ENCODE measurements at places on chromosomes 16 and 17.

- no peak for DNase-seq
These were observed 17.0 kb downstream of the GJD3 start for GRCh38 chr17:40347319-40348135.

DNA sequence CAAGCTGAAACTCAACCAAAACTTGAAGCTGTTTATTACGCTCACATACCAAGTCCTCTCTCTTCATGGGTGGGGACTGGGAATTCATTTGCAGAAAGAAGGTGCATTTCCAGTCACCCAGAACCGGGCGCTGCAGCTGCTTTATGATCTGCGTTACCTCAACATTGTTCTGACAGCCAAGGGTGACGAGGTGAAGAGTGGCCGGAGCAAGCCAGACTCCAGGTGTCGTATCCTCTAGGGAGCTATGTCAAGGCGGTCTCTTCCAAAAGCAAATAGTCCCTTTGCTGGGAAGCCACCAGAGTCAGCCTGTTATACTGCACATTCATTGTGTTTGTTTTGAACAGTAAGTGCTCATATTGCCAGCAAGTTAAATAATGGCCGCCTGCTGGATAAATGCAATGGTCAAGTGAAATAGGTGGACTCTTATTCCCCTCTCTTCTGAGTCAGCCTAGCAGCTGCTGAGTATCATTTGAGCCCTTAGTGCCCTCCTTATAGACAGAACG is 12.7 kb downstream of the COG1 start:
- DNase-seq, result no peak

DNA sequence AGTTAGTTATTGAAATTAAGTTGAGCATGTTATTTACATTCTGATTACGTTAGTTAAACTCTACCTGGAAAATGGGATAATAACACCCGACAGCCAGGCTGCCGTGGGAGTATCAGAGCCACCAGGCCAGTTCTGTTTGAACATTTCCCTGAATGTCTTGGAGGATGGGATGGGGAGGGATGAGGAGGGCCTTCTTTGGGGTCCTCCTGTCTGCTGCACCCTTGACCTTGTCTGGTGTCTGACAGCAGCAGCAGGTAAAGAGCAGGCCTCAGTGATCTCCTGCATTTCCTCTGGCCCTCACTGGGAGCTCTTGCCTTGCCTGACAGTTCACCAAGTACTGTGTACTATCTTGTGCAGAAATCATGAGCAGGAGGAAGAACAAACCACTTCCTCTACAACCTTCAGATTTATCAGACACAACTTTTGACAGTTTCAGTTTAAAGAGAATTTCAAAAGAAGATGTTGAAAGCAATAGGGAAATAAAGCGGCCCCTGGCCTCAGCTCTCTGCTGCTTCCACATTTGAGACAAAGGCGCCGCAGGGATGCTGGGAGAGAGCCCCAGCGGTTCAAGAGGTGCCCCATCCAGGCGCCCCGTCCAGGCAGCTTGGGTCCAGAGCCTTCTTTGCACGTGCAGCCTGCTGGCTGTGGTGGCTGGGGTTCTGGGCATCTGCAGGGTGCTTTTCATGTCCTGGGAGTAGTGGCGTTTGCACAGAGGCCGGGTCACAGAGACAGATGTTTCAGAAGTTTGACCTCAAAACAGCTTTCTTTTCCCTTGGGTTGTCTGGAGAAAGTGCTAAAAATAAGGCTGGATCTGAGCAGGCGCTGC is 25.3 kb downstream of the CMIP start:
- no peak for DNase-seq

DNA sequence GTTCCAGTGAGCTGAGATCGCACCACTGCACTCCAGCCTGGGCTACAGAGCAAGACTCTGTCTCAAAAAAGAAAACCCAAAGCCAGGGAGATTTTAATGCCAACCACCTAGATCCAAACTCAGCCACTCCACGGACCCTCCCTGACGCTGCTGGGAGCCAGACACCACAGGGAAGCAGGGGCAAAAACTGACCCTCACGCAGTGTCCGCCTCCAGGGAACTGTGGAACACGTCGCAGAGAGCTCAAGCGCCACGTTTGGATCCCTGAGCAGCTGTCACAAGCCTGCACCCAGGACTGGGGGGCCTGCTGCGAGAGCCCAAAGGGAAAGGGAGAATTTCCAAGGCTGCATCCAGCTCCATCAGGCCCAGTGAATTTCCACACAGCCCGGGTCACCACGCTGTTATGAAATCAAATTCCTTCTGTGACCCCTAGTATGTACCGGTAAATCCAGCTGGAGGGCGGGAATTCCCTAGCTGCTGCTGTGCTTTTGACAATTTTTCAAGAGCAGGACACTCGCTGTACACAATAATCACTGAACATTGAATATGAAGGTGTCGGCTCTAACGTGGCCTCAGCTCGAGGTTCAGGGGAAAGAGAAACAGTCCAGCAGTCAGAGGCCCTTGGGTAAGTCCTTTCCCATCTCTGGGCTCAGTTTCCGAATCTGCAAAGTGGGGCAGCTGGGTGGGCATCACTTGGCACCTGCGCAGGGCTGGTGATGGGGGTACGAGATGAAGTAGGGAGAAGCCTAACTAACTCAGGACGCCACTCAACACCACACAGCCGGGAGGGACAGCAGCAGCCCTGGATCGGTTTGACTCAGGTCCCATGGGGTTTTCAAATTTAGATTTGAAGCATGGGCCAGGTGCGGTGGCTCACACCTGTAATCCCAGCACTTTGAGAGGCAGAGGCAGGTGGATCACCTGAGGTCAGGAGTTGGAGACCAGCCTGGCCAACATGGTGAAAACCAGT is 8.6 kb downstream of the CARHSP1 start:
- no peak for DNase-seq

- no peak for DNase-seq
These were observed 30.9 kb upstream of the CRYBA1 start for GRCh38 chr17:29215717-29216116.

GRCh38 chr17:30389756-30390300 is 11.1 kb downstream of the CPD start:
- no peak for DNase-seq

- DNase-seq, result no peak
These were observed 34.1 kb downstream of the SRL start for GRCh38 chr16:4207683-4208340.

DNA sequence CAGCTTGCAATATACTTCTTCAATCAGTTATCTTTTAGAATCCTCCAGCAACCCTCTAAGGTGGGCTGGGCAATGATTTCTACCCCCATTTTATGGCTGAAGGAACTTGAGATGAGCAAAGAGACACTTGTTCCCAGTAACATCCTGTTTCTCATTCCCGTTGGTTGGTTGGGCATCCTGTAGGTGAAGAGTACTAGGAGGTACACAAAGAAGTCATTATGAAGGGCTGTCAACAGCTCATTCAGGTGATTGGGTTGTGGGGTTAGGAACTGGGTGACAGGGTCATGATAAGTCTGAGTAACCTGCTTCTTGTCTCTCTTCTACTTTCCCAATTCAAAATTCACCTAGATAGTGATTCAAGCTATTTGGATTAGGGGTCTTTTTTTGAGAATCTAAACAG is 76.5 kb downstream of the MMD start:
- DNase-seq, result no peak

DNA sequence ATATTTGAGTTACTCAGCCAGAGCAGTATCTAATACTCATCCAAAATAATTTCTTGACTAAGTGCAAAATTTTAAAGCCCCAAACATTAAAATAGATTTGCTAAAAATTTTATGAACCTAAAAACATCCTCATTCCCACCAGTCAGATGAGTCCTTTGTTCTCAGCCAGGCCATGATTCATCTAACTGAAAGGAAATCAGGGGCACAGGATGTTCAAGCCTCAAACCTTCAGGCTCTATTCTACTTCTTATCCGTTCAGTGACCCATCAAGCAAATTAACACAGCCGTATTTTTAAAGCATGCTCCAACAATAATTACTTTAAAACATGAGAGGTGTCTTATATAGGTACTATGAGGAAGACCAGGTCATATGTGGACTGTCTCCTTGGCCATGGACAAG is 176.5 kb upstream of the MON1B start:
- DNase-seq, result no peak

GRCh38 chr17:57600074-57600473 is 145.0 kb downstream of the CCDC182 start:
- DNase-seq, result no peak

GRCh38 chr16:2487903-2488531 is 13.1 kb downstream of the TBC1D24 start:
- no peak for DNase-seq

DNA sequence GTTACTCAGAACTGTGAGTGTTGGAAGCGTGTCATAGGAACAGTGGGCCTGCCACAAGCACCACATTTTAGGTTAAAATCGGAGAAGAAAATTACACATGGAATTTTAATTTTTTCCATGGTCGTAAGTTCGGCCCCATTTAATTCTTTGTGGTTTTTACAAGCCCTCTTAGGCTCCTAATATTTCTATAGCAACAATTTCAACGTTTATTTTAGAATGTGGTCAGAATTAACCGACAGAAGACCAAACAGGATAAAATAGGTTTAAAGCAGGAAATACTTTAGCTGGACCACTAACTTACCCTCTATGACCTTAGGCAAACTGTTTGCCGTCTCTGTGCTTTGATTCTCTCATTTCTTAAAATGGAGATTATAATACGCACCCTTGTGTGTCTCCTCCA is 69.9 kb downstream of the FTO start:
- DNase-seq, result no peak

- DNase-seq, result no peak
These were observed 73.0 kb upstream of the CNTNAP4 start for GRCh38 chr16:76204249-76204648.

DNA sequence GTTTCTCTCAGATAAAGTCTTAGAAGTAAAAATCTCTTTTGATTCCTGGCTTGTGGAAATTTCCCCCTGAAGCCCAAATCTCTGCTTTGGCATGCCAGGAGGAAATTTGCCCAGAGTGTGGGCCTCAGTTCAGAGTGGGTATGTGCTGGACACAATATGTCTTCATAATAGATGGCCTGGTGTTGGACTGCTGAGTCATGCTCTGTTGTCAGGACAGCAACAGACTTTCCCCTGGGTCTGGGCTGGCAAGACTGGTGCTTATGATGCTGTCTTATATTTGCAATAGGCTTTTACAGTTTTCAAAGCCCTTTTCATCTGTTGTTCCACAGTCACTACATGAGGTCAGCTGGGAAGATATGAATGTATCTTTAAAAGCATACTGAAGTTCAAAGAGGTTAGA is 57.0 kb downstream of the SHISA9 start:
- no peak for DNase-seq

GRCh38 chr17:81259058-81259605 is 20.0 kb downstream of the NDUFAF8 start:
- DNase-seq, result no peak

GRCh38 chr16:73062001-73062616 is 14.2 kb upstream of the ZFHX3 start:
- no peak for DNase-seq

DNA sequence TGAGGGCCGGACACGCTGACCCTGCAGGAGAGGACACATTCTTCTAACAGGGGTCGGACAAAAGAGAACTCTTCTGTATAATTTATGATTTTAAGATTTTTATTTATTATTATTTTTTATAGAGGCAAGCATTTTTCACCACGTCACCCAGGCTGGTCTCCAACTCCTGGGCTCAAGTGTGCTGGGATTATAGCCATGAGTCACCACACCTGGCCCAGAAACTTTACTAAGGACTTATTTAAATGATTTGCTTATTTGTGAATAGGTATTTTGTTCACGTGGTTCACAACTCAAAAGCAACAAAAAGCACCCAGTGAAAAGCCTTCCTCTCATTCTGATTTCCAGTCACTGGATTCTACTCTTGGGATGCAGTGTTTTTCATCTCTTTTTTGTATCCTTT is 2.3 kb upstream of the SERPINF1 start:
- DNase-seq, result no peak

DNA sequence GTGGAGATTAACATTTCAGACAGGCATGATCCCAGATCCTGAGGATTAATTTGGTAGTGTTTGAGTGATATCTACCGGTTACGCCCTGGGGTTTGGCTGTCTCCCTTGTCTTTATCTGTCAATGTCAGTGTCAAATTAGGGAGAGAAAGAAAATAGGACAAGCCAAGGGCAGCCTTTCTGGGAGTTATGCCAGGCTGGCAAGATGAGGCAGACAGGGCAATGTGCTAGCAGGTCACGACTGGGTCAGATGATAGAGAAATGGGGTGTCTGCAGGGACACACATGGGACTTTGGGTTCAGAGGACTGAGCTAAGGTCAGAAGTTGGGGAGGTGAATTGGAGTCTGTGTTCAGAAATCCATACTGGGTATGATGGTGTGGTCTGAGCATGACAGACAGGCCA is 27.4 kb upstream of the LYRM9 start:
- DNase-seq, result no peak

DNA sequence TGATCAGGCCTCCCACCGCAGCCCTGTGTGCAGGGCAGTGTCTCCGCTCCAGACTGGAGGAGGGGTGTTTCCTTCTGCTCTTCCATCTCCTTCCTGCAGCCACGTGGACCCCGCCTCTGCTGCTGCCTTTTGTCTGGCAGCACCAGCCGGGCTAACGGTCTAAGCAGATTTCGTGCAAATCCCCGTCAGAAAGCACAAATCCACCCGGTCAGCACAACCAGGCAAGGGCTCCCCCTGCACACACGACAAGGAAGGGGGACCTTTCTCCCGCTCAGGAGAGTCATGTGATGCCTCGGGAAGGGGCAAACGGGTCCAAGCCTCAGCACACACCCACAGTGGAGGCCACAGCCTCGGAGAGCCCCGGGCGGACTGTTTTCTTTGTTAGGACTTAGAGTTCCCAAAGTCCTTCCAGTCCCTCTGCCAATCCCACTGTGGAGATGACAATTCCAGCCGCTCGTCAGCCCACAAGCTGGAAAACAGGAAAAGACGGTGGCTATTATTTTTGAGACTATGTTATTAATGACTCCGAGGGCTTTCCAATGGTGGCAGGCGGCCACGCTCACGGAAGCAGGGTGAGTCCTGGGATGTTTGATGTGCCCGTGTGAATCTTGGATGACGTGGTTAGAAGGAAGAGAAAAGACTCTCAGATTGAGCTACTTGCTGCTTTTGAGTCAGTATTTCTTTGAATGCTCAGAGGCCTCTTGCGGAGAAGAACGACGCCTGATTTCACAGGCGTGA is 22.5 kb upstream of the MEAK7 start:
- DNase-seq, result no peak

GRCh38 chr16:66488505-66488904 is 61.4 kb downstream of the BEAN1 start:
- DNase-seq, result no peak

GRCh38 chr17:75535119-75535537 is 9.6 kb downstream of the LLGL2 start:
- DNase-seq, result no peak

All from nucleus accumbens (tissue), 56 donors.